Spinal cord (tissue), 10 donors: ENCODE measurements at places on chromosomes 2 and 18. TPM values are rescaled to one million over a fixed set of nuclear protein-coding genes. Genes with fewer than 3 reads are reported as not detected.

DNA sequence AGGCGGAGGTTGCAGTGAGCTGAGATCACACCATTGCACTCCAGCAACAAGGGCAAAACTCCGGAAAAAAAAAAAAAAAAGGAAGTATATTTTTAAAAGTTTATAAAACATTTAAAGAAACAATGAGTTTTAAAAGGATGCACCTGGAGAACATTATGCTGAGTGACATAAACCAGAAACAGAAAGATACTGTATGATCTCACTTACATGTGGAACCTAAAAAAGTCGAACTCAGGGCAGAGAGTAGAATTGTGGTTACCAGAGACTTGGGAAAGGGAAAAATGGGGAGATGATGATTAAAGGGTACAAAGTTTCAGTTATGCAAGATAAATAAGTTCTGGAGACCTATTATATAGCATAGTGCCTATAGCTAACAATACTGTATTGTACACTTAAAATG, 52.8 kb upstream of the RTN4 start:
- no peak overlapping the region for H3K27ac ChIP-seq
- H3K4me3 ChIP-seq = no peak overlapping the region
- no peaks in the 10 kb centered on the region for H3K27me3 ChIP-seq
- no peaks in the 10 kb centered on the region for H3K4me1 ChIP-seq
- H3K36me3 ChIP-seq = no peaks in the 10 kb centered on the region

DNA sequence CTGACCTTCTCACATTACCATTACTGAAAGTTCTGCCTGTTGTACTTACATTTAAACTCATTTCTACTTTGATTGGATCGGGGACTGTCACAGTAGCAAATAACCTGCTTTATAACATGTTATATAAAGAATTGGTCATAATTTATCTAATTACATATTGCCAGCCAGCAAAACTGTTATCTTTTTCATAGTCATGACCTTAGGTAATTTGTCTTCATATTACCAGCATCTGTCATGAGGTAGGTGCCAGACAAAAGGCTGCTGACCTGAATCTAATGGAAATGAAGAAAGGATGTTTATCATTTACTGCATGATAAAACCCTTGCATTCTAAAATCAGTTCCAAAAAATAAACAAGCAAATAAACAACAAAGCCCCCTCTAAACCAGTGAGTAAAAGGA, 89.4 kb upstream of the LRP1B start:
- no peak overlapping the region for H3K27ac ChIP-seq
- no peaks in the 10 kb centered on the region for H3K4me1 ChIP-seq
- H3K36me3 ChIP-seq = no peaks in the 10 kb centered on the region

GRCh38 chr2:231321021-231321420, 74.5 kb upstream of the B3GNT7 start:
- peaks cover 12% of the 10 kb centered on the region for H3K36me3 ChIP-seq
- H3K4me3 ChIP-seq = no peak overlapping the region
- DNase-seq = no peak
- H3K27me3 ChIP-seq = no peaks in the 10 kb centered on the region

GRCh38 chr2:150371044-150371818, 116.2 kb downstream of the RND3 start:
- no peak overlapping the region for H3K4me3 ChIP-seq
- no peak overlapping the region for H3K27ac ChIP-seq
- H3K36me3 ChIP-seq = no peaks in the 10 kb centered on the region
- no peaks in the 10 kb centered on the region for H3K27me3 ChIP-seq
- H3K4me1 ChIP-seq = no peaks in the 10 kb centered on the region
- no peak for DNase-seq

DNA sequence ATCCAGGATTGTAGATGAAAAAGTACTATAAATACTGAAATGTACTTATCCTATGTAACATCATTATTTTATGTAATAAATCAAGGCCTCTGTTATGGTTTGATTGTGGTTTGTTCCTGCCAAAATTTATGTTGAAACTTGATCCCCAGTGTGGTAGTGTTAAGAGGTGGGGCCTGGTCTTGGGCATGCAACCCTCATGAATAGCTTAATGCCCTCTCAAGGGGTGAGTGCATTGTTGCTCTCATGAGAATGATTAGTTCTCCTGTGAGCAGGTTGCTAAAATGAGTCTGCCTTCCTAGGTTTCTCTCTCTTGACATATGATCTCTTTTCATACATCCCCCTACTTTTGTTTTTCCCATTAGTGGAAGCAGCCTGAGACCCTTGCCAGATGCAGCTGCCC, 915.4 kb downstream of the TSN start:
- no peak for DNase-seq
- no peak overlapping the region for H3K27ac ChIP-seq
- H3K4me1 ChIP-seq = no peaks in the 10 kb centered on the region
- H3K4me3 ChIP-seq = no peak overlapping the region
- no peaks in the 10 kb centered on the region for H3K27me3 ChIP-seq

GRCh38 chr2:177689623-177690022, 297.1 kb downstream of the AGPS start:
- H3K36me3 ChIP-seq = no peaks in the 10 kb centered on the region
- no peak for DNase-seq
- H3K4me1 ChIP-seq = no peaks in the 10 kb centered on the region
- no peak overlapping the region for H3K4me3 ChIP-seq
- no peaks in the 10 kb centered on the region for H3K27me3 ChIP-seq
- no peak overlapping the region for H3K27ac ChIP-seq

GRCh38 chr18:43587538-43588153, 310.4 kb upstream of the SYT4 start:
- no peak overlapping the region for H3K27ac ChIP-seq
- H3K36me3 ChIP-seq = no peaks in the 10 kb centered on the region
- H3K4me3 ChIP-seq = no peak overlapping the region
- peak; percentile 92 for DNase-seq
- no peaks in the 10 kb centered on the region for H3K27me3 ChIP-seq

DNA sequence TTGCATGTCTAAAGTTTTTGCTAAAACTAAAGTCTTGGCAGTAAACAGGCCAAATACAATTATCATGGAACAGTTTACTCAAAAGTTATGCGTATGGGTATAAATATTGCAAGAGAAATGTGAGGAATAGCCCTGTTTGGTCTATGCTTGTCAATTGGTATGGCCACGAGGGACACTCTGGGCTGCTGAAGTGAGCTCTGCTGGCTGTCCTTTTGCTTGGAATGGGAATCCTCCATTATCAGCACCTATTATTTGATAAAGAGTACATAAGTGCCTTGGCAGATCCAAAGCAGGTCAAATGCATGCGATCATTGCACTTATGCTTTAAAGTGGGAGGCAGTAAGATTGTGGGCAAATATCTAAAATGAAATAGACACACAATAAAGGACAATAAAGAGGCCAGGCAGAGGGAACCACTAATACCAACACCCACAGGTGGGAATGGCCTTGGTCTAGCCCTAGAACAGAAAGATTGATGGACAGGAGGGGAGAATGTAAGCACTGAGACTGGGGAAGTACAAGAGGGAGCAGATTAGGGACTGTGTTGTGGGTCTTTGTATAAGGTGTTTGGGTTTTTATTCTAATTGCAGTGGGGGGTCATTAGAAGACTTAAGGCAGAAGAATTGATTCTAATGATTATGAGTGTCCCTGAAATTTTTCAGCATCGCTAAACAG, 60.0 kb upstream of the NOSTRIN start:
- H3K27me3 ChIP-seq = no peaks in the 10 kb centered on the region
- no peaks in the 10 kb centered on the region for H3K36me3 ChIP-seq
- no peaks in the 10 kb centered on the region for H3K4me1 ChIP-seq
- no peak overlapping the region for H3K27ac ChIP-seq

- H3K4me3 ChIP-seq = no peak overlapping the region
- H3K27me3 ChIP-seq = no peaks in the 10 kb centered on the region
- no peak for DNase-seq
Measured at GRCh38 chr2:30252723-30253701, 21.7 kb downstream of the LBH start.

GRCh38 chr2:8611246-8611645, 70.6 kb upstream of the ID2 start:
- no peak for DNase-seq
- no peaks in the 10 kb centered on the region for H3K36me3 ChIP-seq
- no peaks in the 10 kb centered on the region for H3K4me1 ChIP-seq
- H3K27ac ChIP-seq = no peak overlapping the region

DNA sequence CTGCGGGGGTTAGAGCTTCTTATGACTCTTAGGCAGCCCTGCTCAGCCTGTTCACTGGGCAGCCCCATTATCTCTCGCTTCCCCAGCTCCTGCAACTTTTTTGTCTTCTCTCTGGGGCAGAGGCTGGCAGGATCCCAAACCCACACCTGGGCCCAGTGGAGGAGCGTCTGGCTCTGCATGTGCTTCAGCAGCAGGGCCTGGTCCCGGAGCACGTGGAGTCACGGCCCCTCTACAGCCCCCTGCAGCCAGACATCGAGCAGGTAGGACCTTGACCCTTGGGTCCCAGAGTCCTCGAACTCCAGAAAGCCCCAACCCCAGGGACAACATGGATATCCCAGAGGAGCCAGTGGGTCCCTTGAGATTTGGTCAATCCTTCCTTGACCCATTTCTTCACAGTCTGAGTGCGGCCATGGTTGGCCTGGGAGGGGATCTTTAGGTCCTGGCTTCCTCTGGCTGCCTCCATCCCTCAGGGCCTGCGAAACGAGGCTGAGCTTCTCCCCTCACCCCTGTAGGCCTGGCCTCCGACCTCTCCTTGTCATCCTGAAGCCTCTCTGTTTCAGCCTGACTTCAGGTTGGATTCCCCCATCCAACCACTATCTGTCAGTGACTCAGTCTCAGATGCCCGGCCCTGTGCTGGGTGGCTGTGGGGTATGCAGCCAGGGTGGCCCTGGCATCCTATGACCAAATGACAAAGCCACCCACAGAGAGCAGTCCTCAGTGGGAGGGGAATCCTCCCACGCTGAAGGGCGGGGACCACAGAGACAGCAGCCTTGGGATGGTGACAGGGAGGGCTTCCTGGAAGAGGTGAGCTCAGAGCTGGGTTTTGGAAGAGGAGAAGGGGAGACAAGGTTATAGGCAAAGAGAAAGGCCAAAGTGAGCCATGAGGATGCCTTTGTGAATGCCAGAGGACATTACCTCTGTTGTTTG, 214.2 kb downstream of the DYSF start:
- peaks cover 2% of the 10 kb centered on the region for H3K36me3 ChIP-seq
- DNase-seq = no peak
- no peak overlapping the region for H3K4me3 ChIP-seq
- H3K27ac ChIP-seq = no peak overlapping the region

GRCh38 chr2:44529448-44529847, 167.7 kb downstream of the CAMKMT start:
- no peak overlapping the region for H3K4me3 ChIP-seq
- H3K27me3 ChIP-seq = no peaks in the 10 kb centered on the region
- no peak overlapping the region for H3K27ac ChIP-seq
- DNase-seq = no peak
- H3K4me1 ChIP-seq = no peaks in the 10 kb centered on the region
- no peaks in the 10 kb centered on the region for H3K36me3 ChIP-seq

GRCh38 chr2:205720451-205720902, 38.2 kb downstream of the NRP2 start:
- H3K27ac ChIP-seq = peak overlapping the region; percentile 79
- H3K4me1 ChIP-seq = peaks cover 43% of the 10 kb centered on the region
- H3K36me3 ChIP-seq = no peaks in the 10 kb centered on the region
- no peak overlapping the region for H3K4me3 ChIP-seq

GRCh38 chr2:205708231-205708631, 25.9 kb downstream of the NRP2 start:
- H3K36me3 ChIP-seq = no peaks in the 10 kb centered on the region
- peak overlapping the region; percentile 64 for H3K27ac ChIP-seq
- DNase-seq = no peak
- peaks cover 9% of the 10 kb centered on the region for H3K27me3 ChIP-seq
- H3K4me3 ChIP-seq = no peak overlapping the region

GRCh38 chr2:424306-425171, 136.6 kb upstream of the ALKAL2 start:
- no peak for DNase-seq
- no peaks in the 10 kb centered on the region for H3K27me3 ChIP-seq
- H3K4me3 ChIP-seq = no peak overlapping the region
- H3K4me1 ChIP-seq = no peaks in the 10 kb centered on the region
- no peaks in the 10 kb centered on the region for H3K36me3 ChIP-seq

DNA sequence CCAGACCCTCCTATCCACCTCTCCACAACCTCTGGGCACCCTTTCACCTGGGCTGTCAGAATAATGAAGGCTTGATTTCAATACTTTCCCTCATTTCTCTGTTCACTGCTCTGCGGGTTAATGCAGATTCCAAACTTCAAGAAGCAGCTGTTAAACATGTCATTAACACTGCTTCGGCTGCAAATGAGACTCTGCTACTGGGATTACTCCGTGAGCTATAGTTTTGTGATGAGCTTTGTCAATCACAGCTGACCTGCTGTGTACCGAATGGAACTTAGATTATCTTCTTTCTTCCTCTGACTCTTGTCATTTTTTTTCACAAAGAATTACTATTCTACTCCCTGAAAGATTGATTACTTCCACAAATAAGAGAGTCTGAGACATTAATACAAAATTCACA, 160.5 kb downstream of the TMEM182 start:
- H3K27me3 ChIP-seq = no peaks in the 10 kb centered on the region
- no peaks in the 10 kb centered on the region for H3K4me1 ChIP-seq
- H3K4me3 ChIP-seq = no peak overlapping the region
- no peaks in the 10 kb centered on the region for H3K36me3 ChIP-seq
- no peak overlapping the region for H3K27ac ChIP-seq

DNA sequence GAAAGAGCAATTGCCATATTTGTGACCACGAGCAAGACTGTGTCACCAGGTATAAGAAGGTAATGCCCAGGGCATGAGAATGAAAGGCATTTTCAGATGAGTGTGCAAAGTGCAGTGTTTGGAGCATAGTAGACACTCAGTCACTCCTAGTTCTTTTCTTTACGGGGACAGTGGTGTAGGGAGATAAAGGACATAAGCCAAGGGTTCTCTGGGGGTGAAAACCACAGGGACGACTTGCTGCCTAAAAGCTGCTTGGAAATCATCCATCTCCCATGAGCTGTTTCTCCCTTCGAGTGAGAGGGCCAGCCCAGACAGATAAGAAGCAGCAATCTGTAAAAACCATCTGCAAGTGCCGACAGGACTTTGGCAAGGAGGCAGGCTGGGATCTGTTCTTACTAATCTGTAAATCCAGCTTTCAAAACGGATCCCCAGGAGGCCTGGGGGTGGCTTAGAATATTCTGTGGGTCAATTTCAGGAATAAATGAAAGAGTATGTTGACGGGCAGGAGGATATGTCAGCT, 221.6 kb downstream of the LPIN1 start:
- no peaks in the 10 kb centered on the region for H3K36me3 ChIP-seq
- no peak overlapping the region for H3K27ac ChIP-seq
- DNase-seq = no peak
- no peaks in the 10 kb centered on the region for H3K27me3 ChIP-seq
- H3K4me3 ChIP-seq = no peak overlapping the region
- no peaks in the 10 kb centered on the region for H3K4me1 ChIP-seq

HS1BP3 gene
- total RNA-seq = 13.5 TPM

C1GALT1C1L gene
- 1.2 TPM for total RNA-seq

TEKT4 gene
- total RNA-seq = 0.69 TPM

GAD1 gene
- total RNA-seq = 17.2 TPM

ATIC gene
- 28.6 TPM for total RNA-seq

RGPD3 gene
- 0.88 TPM for total RNA-seq

SLC39A6 gene
- total RNA-seq = 92.1 TPM
